Mononuclear cell (primary cell): ENCODE measurements at places on chromosomes 5 and 9. TPM values are rescaled to one million over a fixed set of nuclear protein-coding genes. Genes with fewer than 3 reads are reported as not detected.

PCDHGA4 gene
- total RNA-seq = 0.21 TPM

WWC1 gene
- total RNA-seq = 0.10 TPM

ORM2 gene
- total RNA-seq = not detected

NR2F1 gene
- 0.42 TPM for total RNA-seq

NR5A1 gene
- not detected for total RNA-seq

GRIA1 gene
- total RNA-seq = not detected

ROPN1L gene
- total RNA-seq = 0.42 TPM

KCNT1 gene
- total RNA-seq = 0.10 TPM

PITX1 gene
- total RNA-seq = not detected

LCN1 gene
- total RNA-seq = not detected

IFNA2 gene
- total RNA-seq = 0.21 TPM

SH3RF2 gene
- 0.31 TPM for total RNA-seq

GRM6 gene
- total RNA-seq = not detected

PCDHB15 gene
- total RNA-seq = not detected
